ENCODE measurements at places on chromosomes 12 and 14.

GRCh38 chr14:50667684-50667995, 466 bp downstream of the SAV1 start:
- DNase-seq, result no peak

DNA sequence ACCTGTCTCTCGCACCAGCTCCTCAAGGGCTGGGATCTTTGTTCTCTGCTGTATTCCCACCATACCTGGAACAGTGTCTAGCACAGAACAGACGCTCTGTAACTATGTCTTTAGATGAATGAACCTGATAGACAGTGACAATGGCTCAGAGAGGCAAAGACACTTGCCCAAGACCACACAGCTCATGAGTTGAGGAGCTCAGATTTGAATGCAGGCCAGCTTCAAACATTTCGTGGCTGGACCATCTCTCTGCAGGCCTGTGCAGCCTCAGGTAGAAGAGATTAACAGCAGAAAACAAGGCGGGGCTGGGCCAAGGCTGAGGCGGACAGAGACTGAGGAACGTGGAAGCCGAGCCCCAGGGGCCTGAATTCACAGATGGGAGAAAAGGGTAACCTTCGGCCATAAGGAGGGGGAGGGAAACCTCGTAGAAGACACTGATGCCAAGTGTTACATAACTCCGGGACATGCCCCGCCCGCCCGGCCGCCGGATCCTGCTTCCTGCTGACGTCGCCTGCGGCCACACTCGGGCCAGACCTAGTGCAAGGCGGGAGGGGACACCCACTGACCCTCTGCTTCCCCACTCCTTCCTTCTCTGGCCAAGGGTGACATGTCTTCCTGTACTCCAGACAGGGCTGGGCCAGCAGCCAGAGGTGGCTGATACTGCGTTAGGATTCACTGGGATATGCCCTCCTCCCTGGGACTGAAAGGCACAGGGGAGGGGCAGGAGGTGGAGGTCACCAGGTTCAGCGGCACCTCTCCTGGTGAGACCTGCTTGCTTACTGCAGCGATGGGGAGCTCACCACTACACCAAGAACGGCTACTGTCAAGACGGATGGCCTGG, 86.8 kb downstream of the RFLNA start:
- DNase-seq, result peak; percentile 82

- no peak for DNase-seq
These were observed 107.0 kb downstream of the ETV6 start for GRCh38 chr12:11756523-11756922.

GRCh38 chr14:89418976-89419375, 1.9 kb upstream of the FOXN3 start:
- no peak for DNase-seq

DNA sequence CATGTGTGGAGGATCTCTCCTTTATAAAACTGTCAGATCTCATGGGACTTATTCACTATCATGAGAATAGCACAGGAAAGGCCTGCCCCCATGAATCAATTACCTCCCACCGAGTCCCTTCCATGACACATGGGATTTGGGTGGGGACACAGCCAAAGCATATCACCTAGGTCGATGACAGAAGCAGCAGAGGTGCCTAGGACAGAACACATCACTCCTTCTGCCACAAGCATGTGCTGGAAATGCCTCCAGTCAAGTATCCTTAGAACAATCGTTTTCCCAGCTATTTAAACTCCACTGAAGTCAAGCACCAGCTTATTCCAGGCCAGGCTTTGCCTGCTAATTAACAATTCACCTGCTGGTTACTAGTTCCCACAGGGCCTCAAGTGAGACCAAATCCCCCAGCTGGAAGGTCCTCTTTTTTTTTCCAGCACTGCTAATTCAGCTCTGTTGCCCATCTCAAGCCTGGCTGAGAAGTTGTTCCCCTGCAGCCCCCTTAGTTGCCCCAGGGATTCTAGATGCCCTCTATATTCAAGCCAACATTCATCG, 212.3 kb upstream of the NUDT4 start:
- DNase-seq, result no peak

GRCh38 chr12:3115078-3115477, 37.9 kb downstream of the TSPAN9 start:
- DNase-seq, result no peak

DNA sequence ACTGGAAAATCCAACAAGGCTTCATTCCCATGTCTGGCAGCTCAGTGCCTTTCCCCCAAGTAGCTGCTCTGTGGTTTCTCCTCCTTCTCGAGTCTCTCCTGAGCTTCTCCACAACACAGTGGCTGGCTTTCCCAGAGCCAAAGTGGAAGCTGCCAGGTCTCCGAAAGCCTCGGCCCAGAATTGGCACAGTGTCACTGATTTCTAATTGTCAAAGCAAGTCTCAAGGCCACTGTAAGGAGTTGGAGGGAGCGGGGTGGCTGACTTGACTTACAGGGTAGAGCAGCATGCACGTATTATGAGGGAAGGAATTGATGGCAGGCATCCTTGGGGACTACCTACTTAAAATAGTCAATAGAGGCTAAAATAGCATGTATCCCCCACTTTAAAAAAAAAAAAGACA, 6.7 kb upstream of the CPNE8 start:
- no peak for DNase-seq

DNA sequence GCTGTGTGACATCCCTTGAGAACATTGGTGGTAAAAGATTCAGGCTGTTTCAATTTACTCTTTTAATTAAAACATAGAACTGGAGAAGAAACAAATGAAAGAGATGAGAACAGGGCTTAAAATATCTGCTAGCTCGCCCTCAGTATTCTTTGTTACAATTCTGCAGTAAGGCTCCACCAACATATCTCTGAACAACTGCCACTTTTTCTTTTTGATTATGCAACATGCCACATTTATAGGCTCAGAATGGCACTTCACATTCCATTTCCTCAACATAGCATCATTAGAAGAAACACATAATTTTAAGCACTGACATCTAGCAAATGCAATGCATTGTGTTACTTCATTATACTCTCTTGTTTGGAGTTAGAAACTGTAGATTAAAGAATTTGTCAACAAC, 1315.2 kb downstream of the LRFN5 start:
- no peak for DNase-seq

DNA sequence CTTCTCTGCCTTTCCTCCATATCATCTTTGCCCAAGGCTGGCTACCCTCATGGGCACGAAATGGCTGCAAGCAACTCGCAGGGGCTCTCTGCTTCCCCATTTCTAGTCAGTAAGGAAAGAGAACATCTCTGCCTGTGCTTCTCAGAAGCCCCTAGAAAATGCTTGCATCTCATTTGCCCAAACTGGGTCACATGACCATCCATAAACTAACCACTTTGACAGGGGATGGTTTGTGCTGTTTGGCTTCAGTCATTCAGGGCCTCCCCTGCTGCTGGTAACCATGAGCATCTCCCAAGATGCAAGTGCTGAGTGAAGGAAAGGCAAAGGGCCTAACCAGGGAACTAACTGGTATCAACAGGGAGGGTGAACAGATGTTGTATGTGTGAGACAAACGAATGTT, 91.1 kb downstream of the CCDC60 start:
- no peak for DNase-seq

- DNase-seq, result no peak
These were observed 27.9 kb downstream of the RHOF start for GRCh38 chr12:121765573-121765972.

- DNase-seq, result no peak
These were observed 234.2 kb upstream of the FBXO33 start for GRCh38 chr14:39666386-39666785.
